NB4 (cell line): ENCODE measurements at places on chromosomes 2 and 18.

GRCh38 chr18:12597760-12598159, 60.1 kb downstream of the SPIRE1 start:
- DNase-seq, result no peak

DNA sequence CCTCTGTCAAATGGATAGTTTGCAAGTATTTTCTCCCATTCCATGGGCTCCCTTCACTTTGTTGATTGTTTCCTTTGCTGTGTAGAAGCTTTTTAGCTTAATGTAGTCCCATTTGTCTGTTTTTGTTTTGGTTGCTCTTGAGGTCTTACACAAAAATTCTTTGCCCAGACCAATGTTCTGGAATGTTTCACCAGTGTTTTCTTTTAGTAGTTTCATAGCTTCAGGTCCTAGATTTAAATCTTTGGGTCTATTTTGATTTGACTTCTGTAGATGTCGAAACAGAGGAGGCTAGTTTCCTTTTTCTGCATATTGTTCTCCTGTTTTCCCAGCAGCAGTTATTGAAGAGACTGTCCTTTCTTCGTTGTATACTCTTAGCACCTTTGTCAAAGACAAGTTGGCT, 351.6 kb downstream of the PTPRM start:
- no peak for DNase-seq

DNA sequence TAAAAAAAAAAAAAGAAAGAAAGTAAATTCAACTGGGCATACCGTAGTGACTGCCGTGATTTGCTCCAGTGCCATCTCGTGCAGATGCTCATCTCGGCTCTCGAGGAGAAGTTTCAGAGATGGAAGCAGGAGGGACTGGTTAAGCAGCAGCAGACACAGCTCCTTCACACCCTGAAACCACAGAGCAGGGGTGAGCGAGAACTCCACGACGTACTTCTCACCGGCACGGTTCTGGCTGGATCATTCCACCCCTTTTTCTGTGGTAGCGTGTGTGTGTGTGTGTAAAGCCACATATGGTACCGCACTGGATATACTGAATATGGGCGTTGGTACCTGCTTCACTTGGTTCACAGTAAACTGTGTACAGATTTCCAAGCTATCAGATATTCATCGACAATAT, 382.2 kb downstream of the NBAS start:
- DNase-seq, result no peak

DNA sequence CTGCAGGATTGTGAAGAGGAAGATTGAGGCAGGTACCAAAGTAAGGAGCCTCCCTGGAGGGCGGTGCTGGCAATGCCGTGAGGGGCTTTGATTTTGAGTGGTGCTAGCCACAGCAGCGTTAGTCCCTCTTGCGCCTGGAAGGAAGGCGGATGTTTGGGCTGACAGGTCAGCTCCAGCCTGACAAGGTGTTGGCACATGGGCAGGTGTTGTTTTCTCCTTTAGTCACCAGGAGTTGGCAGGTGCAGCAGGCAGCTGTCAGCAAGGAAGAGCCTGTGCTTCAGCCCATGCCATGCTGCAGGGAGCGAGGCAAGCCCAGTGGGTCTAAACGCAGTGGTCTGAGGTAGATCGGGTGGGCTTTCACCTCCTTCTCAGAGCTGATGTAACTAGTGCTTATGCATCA, 8.5 kb downstream of the SEC11C start:
- no peak for DNase-seq

DNA sequence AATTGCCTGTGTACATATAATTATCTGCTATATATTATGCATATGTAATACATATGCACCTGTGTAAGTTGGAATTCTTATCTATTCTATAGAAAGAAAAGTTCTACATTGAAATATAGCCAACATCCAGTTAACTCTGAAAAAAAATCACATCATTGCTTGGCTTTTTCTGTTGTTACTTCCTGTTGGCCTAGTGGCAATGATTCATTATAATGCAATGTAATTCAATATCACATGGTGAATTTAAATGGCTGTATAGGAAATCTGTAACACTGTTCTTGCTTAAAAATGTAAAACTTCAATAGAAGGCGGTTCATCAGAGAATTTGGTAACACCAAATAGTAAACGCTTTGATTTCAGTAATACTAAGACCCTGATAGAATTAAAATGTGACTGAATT, 44.5 kb upstream of the MAP4K3 start:
- no peak for DNase-seq

DNA sequence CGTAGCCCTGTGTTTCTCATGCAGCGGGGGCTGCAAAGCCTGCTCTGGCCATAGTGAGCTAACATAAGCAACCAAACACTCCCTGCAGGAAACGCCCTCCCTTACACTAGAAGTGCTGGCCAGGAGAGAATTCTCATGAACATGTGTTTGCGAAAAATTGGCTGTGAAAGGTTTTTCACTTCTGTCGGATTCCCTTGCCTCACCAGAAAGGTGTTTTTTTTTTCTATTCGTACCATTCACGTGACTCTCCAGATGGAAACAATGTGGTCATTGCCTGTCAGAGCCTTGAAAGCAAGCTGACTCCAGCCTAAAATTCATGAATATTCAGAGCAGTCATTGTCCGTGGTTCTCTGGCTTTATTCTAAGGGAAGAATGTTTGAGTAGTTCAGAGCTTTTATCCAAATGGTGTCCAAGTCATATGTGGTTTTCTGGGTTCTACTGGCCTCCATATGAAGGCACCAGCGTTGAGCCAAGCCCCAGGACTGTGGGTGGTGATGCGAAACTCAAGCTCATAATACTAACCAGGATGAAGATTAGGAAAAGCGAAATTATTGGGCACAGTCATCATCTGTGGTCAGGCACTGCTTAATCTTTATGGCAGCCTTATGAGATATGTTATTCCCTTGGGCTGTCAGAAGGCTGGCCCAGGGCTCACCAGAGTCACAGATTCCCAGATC, 236.4 kb downstream of the ALPK2 start:
- no peak for DNase-seq

DNA sequence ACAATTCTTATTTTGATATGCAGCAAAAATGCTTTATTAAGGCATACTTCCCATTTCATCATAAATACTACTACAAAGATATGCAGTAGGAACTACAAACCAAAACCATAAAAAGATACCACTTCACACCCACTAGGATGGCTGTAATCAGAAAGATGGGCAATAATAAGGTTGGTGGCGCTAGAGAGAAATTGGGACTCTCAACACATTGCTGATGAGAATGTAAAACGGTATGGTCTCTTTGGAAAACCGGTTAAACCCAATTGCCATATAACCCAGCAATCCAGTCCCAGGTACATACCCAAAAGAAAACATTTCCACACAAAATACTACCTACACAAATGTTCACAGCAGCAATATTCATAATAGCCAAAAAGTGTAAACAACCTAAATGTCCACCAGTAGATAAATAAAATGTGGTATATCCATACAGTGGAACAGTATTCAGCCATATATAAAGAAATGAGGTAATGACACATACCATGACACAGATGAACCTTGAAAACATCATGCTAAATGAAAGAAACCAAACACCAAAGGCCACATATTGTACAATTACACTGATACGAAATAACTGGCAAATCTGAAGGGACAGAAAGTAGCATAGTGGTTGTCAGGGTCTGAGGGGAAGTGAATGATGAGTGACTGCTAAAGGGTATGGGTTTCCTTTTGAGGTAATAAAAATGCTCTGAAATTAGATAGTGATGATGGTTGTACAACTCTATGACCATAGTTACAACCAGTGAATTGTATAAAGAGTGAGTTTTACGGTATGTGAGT, 12.7 kb downstream of the SP3 start:
- peak; percentile 43 for DNase-seq

- no peak for DNase-seq
Observed at GRCh38 chr18:67363694-67364093, 152.8 kb downstream of the DSEL start.

- DNase-seq, result no peak
Observed at GRCh38 chr18:74519320-74520095, 14.8 kb upstream of the CNDP1 start.

- no peak for DNase-seq
Observed at GRCh38 chr2:142813830-142814829, 63.3 kb upstream of the KYNU start.

DNA sequence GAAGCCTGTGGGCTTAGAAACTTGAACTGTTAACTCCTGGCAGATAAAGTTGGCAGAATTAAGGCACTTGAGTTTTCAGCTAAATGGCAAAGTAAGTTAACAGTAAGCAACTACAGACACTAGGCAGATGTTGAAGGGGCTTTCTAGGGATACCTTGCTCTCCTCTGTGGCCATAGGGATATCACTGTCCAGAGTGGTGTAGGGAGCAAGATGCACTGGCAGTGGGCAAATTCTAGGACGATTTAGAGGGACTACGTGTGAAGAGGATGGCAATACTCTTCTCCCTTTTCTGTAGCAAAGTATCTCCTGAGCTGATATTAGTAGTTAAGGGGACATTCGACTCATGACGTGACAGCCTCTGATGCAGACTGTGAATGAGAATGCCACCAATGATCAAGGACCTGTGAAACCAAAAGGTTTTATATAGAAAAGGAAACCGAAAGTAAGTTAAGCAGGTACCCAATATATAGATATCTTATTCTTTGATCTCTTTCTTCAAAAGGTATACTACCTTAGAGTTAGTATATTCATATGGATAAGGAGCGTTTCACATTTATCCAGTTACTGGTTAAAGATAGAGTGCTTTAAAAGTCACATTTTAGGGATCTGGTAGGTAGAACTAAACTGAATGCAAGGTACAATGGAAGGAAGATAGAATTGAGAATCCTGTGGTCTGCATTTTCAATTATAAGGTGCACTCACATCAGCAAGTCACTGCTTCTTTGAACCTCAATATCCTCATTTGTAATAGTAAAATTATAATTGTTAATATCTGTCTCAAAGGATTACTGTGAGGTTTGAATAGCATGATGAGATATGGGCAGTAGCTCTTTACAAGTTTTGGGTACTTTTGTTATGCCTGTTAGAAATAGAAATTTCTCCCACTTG, 106.4 kb downstream of the KCNH7 start:
- DNase-seq, result no peak

DNA sequence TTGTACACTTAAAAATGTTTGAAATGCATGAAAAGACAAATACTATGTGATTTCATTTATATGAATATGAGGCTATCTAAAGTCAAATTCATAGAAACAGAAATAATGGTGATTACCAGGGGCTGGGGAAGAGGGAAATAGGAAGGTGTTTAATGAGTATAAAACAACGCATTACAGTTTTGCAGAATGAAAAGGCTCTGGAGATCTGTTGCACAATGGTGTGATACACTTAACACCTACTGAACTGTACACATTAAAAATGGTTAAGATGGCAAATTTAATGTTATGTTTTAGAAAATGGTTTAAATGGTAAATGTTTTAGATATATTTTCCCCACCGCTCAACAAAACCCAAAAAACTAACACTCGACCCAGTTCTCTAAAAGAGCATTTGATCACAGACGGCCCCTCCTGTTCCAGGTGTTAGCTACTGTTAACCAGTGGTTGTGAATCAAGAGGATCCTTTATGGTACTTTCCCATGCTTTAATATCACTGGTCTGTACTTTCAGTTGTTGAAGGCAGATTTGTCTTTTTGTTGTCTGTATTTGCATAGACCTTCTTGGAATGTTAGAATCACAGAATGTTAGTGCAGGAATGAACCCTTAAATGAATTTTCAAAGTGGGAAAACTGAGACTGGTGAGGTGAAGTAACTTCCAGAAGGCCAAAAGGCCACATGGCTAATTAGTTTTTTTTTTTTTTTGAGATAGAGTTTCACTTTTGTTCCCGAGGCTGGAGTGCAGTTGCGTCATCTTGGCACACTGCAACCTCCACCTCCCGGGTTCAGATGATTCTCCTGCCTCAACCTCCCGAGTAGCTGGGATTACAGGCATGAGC, 10.2 kb downstream of the RAB10 start:
- DNase-seq, result peak; percentile 51

GRCh38 chr2:205103699-205104098, 558.4 kb downstream of the PARD3B start:
- no peak for DNase-seq
